Activated CD4-positive, alpha-beta T cell treated with anti-CD3 and anti-CD28 coated beads, Interleukin-2, amount 10 ng/mL, durations not matched to agents 7 days and 5 days (primary cell): ENCODE measurements at places on chromosomes 1 and 21. TPM values are rescaled to one million over a fixed set of nuclear protein-coding genes. Genes with fewer than 3 reads are reported as not detected.

OPN3 gene
- 17.2 TPM for total RNA-seq

TNFAIP8L2 gene
- 33.7 TPM for total RNA-seq

- H3K4me3 ChIP-seq = no peak overlapping the region
- DNase-seq = no peak
- no peaks in the 10 kb centered on the region for H3K36me3 ChIP-seq
- no peaks in the 10 kb centered on the region for H3K4me1 ChIP-seq
Measured at GRCh38 chr1:162782671-162783070, 7.8 kb upstream of the HSD17B7 start.

- no peak overlapping the region for H3K4me3 ChIP-seq
- no peak overlapping the region for H3K27ac ChIP-seq
- no peak for DNase-seq
- H3K4me1 ChIP-seq = peaks cover 16% of the 10 kb centered on the region
Measured at GRCh38 chr1:9231648-9232332, 2.8 kb upstream of the H6PD start.

- peak overlapping the region; percentile 25 for H3K27ac ChIP-seq
- no peaks in the 10 kb centered on the region for H3K27me3 ChIP-seq
- H3K4me3 ChIP-seq = no peak overlapping the region
- peaks cover 23% of the 10 kb centered on the region for H3K36me3 ChIP-seq
- peaks cover 49% of the 10 kb centered on the region for H3K4me1 ChIP-seq
Measured at GRCh38 chr21:33206771-33207281, 22.9 kb upstream of the IFNAR2 start.
